ENCODE measurements at places on chromosomes 4 and X.

GRCh38 chrX:124215786-124216185 lies 116.7 kb upstream of the TEX13D start:
- DNase-seq = no peak

DNA sequence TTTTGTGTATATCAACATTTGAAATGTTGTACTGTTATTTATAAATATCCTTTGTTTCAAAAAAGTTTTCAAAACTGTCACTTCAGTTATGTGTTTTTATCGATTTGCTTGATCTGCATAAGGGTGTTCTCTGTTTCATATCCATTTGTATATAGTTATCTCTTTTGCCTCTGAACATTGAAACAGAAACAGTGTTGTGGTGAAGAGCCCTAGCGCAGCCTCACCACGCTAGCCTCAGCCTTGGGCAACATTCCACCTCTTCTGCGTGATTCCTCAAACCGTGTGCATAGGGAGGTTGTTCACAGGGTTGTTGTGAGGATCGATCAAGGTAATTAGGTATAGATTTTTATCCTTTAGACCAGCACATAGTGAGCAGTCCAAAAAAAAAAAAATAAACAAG lies 287.0 kb upstream of the GALNT7 start:
- no peak for DNase-seq

DNA sequence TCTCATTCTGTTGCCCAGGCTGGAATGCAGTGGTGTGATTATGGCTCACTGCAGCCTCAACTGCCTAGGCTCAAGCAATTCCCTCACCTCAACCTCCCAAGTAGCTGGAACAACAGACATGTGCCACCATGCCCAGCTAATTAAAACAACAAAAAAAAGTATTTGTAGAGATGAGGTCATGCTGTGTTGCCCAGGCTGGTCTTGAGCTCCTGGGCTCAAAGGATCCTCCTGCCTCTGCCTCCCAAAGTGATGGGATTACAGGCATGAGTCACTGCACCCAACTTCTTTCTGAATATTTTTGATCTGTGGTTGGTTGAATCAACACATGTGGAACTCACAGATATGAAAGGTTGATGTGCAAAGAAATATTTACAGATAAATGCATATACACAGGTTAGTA lies 18.5 kb upstream of the SEPTIN11 start:
- no peak for DNase-seq

DNA sequence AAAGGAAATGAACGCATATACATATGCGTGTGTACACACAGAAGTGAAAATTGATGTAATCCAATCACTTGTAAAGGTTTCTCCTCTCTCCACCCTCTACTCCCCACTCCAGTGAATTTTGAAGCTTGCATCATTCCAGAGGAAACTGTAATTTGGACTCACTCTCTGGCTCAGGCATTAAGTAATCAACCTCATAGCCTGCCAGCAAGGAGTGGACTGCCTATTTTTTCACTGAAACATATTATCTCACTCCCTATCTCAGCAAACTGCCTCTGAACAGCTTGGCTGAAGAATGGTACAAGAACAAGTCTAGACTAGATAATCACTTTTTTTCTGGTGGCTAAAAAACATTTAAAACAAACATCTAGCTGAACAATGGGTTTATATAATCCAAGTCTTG lies 124.2 kb downstream of the C4orf51 start:
- no peak for DNase-seq

DNA sequence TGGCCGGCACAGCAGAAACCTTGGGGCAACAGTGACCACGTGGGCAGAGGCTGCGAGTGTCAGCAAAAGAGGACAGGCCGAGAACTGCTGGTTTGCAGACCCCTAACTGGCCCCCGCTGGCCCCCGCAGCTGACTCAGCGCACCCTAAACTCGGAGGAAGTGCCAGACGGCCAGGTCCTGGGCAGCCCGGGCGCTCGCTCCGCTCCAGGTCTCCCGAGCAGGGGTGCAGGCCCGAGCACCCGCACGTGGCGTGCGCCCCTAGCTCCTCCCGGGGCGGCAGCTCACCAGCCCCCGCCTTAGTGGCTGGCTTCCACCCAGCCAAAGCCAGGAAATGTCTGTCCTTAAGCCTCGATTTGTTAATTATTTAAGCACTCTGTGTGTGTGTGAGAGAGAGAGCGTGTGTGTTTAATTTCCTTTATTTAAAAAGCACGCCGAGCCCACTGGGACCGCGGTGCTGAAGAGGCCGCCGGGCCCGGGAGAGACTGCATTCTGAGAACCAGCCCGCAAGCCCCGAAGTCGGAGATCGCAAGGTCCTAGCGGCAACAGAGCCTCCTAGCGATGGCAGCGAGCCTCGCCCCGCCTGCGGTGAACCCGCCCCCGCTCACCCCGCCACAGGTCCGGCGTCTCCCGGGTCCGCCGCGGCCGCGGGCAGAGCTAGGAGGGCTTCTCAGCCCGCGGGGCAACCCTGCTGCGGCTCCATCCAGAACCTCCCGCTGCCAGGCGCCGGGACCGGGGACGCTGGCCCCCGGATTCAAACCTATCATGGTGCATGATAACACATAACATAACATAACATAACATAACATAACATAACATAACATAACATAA lies 45.9 kb upstream of the CDKN2AIP start:
- DNase-seq = peak; percentile 42

DNA sequence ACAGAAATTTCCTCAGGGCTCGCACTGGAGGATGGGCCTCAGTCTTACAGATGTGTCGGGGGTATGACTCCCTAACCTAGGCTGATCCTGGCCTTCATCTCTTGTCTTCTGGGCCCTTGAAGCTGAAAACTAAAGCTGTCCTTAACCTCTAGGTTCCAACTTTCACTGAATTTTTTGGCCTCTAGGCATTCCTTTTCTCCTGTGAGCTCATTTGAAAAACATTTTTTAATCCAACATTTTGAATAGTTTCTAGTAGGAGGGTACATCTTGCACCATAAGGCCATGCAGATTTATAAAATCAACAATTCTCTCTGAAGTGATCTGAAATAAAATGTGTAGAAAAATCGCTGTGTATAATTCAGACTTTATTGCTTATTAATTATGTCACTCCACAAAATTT lies 19.7 kb downstream of the RWDD4 start:
- no peak for DNase-seq

DNA sequence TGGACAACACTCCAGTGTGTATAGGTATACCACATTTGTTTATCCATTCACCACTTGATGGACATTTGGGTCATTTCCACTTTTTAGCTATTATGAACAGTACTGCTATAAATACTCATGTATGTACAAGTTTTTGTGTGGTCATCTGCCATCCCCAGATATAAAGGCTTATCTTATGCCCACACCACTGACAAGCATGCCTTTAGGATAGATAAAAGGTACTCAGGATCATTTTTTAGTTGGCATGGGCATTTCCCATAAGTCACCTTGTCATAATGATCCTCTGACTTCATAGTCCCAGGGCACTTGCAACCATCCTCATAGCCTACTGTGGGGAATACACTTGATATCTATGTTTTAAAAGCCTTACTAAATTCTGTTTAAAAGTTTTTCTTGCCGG lies 6.3 kb downstream of the AWAT1 start:
- no peak for DNase-seq

DNA sequence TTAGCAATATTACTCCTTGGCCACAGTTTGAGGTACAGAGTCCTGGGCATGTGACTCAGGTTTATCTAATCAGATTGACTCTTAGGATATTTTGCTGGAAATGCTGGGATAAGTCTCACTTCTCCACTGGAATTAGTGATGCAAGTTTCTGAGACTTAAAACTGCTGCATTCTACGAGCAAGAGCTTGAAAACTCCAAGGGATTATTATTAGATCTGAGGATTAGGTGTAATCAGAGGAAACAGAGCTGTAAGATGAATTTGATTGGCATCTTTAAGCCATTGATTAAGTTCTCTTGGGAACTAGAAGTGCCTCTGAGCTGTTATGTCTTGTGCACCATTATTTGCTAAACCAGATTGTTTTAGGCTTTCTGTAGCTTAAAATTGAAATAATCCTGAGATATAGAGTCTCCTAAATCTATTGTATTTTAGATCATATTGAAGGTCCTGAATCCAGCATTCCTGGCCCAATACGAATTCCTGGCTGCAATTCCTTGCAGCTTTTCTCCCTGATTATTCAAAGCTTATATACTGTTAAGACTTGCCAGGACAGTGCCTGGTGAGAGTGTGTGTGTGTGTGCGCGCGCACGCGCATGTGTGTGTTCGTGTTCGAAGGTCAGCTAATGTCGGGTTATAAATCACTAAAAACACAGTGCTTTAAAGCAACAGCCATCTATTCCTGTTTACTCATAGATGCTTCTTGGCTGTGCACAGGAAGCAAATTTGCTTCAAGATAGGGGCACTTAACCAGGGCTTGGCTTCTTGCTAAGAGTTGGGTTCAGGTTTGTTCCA lies 735.1 kb downstream of the STIM2 start:
- no peak for DNase-seq

- DNase-seq = no peak
These were observed 43.6 kb upstream of the TBC1D9 start for GRCh38 chr4:140799686-140800225.

GRCh38 chrX:41946989-41947612 lies 23.7 kb upstream of the CASK start:
- no peak for DNase-seq

- no peak for DNase-seq
These were observed 97.8 kb upstream of the USP9X start for GRCh38 chrX:40987413-40987812.

Data from naive thymus-derived CD8-positive, alpha-beta T cell (primary cell).